AG10803 (cell line): ENCODE measurements at places on chromosomes 3 and 15.

GRCh38 chr3:69926385-69926784 lies 73.1 kb upstream of the SAMMSON start:
- no peak for DNase-seq

- DNase-seq = peak; percentile 25
These were observed 4.0 kb downstream of the RASSF1 start for GRCh38 chr3:50336452-50337174.

DNA sequence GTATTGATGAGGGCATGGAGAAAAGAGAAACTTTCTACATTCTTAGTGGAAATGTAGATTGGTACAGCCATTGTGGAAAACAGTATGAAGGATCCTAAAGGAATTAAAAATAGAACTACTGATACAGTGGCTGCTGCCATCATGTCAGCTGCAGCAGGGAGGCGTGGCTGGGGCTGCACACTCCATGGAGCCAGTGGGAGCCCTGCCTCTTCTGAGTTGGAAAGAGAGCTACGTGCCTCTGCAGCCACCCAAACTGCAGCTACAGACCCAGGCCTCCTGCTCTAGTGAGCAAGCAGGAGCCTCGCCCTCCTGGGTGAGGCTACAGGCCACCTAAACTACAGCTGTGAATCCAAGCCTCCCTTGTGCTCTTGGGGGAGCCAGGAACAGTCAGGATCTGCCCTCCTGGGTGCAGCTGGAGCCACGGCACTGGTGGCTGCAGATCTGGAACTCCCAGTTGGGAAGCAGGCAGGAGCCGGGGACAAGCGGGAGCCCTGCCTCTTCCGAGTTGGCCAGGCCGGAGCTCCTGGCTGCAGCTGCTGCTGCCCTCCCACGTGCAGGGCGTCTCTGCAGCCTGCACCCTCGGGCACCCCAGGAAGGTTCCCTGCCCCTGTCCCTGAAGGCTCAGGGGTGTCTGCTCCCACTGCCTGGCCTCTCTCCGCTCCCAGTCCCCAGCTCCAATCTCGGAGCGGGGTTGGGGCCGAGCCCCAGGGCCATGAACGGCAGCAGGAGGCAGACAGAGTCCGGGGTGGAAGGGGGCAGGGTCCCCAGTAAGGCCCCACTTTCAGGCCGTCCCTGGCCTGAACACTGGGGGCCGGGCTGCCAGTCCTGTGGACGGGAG lies 64.5 kb downstream of the THBS1 start:
- no peak for DNase-seq

DNA sequence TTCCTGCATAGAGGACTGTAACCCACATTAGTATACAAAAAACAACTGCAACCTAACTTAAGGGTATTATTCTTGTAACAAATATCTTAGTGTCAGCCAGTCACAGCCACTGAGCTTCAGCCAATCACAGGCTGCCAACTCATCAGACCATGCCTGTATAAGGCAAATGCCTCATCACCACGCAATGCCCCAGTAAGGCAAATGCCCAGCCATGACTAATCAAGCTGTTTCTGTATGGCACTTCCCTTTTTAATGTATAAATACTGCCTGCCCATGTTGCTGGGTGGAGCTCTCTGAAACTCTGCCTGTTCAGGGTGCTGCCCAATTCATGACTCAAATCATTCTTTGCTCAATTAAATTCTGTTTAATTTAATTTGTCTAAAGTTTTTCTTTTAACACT lies 18.4 kb upstream of the GABRA5 start:
- no peak for DNase-seq

GRCh38 chr3:185521349-185522138 lies 22.7 kb upstream of the TMEM41A start:
- DNase-seq = no peak

DNA sequence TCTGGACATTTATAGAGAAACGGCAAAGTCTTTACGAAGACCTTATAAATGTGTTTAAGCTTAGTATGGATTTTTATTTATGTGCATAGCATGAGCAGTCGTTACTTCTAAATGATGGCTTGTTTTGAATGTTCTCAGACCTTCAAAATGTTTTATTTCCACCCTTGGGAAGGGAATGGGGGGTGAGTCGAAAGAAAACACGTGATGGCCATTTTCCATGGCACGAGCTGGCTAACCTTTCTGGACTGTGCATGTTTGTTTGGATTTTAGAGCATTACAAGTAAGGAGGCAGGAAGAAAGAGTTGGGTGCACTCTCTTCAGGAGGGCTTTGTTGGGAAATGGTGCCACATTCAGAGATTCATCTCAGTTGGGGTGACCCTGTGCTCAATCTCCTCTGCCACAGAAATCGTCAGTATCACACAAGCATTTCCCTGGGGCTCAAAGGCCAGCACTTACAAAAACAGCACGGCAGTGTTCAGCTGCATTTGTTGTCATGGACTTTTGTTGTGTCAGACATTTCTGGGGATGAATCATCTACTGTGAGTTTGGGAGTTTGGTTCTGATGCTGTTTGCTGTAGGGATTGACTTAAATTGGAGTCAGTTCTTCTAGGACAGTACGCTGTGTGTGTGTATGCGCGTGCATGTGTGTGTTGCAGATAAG lies 52.3 kb upstream of the ADAMTS9 start:
- peak; percentile 11 for DNase-seq

GRCh38 chr3:51391566-51392354 lies 675 bp downstream of the RBM15B start:
- peak; percentile 45 for DNase-seq

GRCh38 chr3:76561494-76562236 lies 478.2 kb upstream of the ROBO2 start:
- no peak for DNase-seq

GRCh38 chr3:183502237-183503181 lies 53.0 kb downstream of the KLHL6 start:
- peak; percentile 29 for DNase-seq

DNA sequence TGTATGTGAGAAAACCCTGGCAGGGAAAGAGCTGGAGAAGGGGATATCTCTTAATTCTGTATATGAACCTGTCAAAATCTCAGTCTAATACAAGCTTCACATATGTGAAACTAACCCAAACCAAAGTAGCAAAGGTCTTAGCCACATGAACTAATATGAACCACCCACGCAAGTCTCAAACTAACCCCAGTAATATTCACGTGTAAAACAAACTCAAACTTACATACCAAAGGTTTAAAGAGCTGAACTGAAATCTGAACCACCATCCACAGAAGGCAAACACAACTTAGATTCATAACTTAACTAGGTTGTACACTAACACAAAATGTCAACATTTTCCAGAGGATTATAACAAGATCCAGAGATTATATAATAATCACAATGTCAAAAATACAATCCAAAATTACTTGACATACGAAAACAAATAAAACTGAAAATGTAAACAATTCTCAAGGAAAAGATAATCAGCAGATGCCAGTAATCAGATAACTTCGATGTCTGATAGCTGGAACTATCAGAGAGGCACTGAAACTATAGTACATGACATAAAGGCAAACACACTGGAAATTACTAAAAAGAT lies 64.1 kb downstream of the VPS13C start:
- DNase-seq = no peak

DNA sequence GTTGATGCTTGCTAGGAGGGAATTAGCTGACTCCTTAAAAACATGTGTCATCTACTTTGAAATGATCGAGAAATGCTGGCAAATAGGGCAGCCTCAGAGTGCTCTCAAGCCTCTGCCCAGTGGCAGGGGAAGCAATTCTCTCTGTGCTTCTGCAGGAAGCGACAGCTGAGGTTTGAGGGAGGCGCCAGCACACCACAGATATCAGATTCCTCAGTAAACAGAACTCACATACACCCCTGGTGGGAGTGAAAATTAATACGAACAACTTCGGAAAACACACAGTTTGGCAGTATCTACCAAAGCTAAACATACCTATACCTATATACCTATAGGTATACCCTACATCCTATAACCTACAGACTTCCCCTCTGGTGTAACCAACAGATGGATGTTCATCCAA lies 61.3 kb downstream of the NSMCE3 start:
- DNase-seq = no peak

GRCh38 chr3:62109534-62109933 lies 263.8 kb downstream of the FEZF2 start:
- DNase-seq = peak; percentile 96

DNA sequence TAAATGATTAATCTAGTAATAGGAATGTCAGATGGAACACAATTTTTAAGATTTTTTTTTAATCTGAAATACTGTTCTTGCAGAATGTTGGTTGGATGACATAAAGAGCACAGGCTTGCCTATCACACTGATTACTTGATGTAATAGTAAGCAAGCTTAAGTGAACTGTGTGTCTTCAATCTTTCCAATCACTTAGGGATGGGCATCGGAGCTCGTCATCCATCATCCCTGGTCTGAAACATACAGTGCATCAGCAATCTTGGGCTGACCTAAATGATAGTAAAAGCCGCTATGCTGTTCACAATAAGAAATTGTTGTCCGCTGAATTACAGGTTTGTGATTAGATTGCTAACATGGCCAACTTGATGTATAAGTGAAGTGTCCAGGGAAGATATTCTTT lies 195.8 kb downstream of the WDR72 start:
- DNase-seq = no peak

- DNase-seq = no peak
These were observed 58.6 kb downstream of the SIDT1 start for GRCh38 chr3:113590983-113591382.

GRCh38 chr3:134344560-134344959 lies 29.7 kb downstream of the AMOTL2 start:
- DNase-seq = no peak

- DNase-seq = no peak
These were observed 269.0 kb downstream of the OXSM start for GRCh38 chr3:26058901-26059321.

DNA sequence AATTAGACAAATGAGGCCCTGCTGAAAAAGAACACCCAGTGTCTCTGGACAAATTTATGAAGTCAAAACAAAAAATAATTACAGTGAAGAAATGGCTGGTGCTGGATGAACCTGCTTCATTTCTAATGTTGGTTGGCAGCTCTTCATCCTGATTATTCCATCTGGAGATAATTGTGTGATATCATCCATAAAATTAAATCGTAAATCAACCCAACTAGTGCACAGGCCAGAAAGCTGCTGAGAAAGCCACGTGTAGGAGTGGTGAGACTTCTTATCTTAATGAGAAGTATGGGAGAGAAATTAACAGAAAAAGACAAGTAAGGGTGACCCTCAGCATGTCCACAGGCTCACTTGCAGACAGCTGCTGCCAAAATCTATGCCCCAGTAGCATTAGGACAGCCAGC lies 465.2 kb upstream of the TGFBR2 start:
- DNase-seq = peak; percentile 9

DNA sequence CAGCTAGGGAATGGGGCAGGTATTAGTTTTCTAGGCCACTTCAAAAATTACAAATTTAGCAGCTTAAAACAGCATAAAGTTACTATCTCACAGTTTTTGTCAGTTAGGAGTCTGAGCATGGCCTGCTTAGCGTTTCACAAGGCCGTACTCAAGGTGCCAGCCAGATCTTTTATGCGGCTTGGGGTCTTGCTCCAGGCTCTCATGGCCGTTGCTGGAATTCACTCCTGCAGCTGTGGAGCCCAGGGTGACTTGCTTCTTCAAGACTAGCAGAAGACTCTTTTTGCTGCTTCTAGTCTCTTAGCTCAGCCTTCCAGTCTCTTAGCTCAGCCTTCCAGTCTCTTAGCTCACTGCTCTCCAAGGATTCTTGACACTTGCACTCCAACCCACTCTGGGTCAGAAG lies 242.1 kb upstream of the CTDSPL start:
- DNase-seq = no peak

GRCh38 chr15:95302809-95303208 lies 1027.7 kb upstream of the NR2F2 start:
- no peak for DNase-seq

DNA sequence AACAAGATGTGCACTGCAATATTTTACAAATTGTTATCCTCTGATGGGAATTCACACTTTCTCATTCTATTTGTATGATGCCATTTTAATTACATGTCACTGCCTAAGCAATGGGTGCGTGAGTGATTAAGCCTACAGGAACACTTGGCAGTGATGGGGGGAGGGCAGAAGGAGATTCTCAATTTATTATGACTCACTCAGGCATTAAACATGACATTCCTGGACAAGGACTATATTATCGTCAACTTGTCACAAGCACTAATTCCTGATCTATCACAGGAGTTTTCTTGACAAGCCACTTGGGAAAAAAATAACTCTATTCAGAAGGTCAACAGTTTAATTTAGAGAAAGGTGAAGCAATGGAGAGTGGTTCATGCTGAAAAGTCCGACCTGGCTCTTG lies 556.8 kb downstream of the NSUN3 start:
- DNase-seq = no peak

DNA sequence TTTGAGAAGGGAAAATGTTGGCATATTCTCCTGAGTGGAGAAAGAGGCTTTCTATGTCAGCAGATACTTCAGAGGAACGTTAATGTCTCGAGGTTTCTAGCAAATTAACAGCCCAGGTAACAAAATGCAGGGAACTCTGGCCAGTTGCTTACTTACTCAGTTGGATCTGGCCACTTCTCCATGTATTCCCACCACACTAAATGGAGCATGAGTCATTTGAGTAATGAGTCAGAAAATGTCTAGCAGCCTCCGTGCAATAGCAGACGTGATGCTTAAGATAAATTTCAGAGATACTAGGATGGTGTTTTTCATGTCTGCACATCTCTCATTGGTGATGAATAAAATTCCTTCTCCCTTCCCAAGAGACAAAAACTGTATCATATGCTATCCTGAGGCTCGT lies 671.5 kb downstream of the FHIT start:
- peak; percentile 85 for DNase-seq

DNA sequence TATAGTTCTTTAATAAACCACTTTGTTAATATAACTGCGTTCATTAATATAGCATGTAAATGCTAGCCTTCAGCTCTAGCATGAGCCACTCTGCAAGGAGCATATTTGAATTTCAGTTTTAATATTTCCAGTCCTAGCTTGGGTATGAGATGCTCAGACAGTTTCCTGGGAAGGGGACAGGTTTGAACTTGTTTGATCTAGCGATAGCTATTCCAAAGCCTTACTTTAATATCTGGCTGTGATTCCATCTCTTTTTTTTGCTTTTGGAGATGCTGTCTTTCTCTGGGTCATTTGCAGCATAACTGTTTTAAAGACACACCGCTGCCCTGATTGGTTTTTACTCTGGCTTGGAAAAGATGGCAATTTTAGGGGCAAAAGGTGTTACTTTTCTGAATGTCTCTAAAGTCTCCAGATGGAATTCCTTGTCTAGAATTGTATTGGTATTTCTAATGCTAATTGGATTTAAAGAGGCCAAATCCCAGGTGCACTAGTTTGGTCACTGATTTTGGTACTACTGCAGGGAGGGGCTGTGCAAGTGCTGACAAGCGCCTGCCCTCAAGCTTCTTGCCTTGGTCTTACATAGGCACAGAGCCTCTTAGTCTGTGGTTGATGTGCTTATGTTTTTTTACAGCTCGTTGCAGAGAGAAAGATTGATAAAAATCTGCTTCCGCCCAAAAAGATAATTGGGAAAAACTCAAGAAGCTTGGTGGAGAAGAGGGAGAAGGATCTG lies 2.8 kb downstream of the NISCH start:
- DNase-seq = no peak
